ENCODE measurements at places on chromosomes 11 and 22.

DNA sequence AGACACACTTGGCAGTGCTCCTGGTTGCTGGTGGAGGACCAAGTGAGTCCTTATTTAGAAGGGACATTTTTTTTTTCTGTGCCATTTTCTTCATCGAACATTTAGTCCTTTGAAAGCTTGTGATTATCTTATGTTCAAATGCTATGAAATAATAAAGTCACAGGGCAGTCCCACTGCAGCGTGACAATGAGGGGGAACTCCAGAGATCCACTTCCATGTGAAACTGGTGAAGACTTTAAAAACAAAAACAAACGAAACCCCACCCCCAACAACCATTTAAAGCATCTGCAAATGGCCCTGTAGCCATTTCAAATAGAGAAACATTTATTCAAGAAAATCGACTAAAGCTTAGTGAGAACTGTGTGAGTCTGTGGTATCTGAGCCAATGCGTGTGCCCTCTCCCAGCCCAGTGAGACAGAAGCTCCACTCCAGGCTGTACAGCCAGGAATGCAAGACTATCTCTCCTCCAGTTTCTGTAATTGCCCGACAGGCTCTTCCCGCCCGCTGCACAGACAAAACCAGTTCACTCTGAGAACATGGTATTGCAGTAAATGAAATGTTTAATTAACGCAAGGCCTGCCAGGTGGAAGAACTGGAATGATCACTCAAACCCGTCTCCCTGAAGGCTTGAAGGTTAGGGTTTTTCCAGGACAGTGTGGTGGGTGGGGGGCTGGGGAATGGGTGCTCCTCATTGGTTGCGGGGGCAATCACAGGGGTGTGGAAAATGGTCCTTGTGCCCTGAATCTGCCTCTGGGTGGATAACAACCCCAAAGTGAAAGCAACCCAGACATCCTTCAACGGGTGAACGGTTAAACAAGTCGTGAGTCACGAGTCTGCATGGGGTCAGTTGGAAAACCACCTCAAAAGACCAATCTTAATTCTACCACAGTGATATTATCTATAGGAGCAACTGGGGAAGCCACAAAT lies 8.4 kb downstream of the KRTAP5-6 start:
- no peak for DNase-seq

- no peak for DNase-seq
Observed at GRCh38 chr11:93849751-93850593, 446 bp downstream of the VSTM5 start.

DNA sequence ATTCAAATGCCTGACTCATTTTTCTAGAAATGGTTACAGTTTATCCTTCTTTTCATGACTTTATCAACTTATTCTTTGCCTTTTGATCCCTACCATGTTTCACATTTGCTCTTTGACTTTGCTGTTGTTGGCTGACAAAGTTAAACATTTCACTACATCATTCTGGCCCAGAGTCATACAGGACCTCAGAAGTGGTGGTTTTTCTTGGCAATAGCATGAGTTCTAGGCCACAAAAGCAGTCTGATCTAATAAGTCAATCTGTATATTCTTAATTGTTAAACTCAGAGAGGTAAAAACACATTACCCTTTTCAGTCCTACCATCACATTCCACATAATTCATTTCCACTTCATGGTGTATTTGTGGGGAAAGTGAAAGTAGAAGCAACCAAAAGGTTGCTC lies 763.2 kb upstream of the TENM4 start:
- DNase-seq = no peak

DNA sequence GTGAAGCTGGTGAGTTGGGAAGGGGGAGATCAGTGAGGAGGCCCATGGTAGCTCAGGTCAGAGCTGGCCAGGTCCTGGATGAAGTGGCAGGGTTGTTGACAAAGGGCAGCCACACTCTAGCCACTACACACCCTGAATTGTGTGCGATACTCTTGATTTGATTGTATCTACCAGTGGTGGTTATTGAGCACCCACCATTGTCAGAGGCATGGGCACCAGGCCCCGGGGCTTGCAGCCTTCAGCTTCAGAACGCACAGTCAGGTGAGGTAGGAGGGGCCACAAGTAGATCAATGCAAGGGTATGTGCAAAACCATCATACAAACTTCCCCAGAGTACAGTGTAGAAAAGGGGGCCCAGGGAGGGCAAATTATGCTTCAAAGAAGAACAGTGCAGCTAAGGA lies 38.1 kb downstream of the MICAL2 start:
- no peak for DNase-seq

GRCh38 chr11:73034777-73035176 lies 107.3 kb downstream of the FCHSD2 start:
- DNase-seq = no peak

Data from GM10248 (cell line).